T-cell (primary cell): ENCODE measurements at places on chromosomes 4 and X. TPM values are rescaled to one million over a fixed set of nuclear protein-coding genes. Genes with fewer than 3 reads are reported as not detected.

- H3K27ac ChIP-seq: no peak overlapping the region
- H3K27me3 ChIP-seq: no peaks in the 10 kb centered on the region
- DNase-seq: no peak
- H3K36me3 ChIP-seq: no peaks in the 10 kb centered on the region
Measured at GRCh38 chr4:11073621-11074051, 355.1 kb downstream of the HS3ST1 start.

DNA sequence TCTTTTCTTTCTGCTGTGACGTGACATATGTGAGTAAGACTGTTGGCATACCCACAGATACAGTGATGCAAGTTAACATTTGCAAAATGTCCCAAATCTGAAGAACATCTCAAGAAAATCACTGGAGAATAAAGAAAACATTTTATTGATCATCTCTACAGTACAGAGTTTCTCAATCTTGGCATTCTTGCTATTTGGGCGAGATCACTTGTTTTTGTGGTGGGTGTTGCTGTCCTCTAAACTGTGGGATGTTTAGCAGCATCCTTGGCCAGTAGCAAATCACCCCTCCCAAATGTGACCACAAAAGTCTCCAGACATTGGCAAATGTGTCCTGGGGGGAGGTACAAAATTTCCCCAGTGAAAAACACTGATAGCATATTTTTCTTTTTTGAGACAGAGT lies 28.8 kb downstream of the AMELX start:
- no peaks in the 10 kb centered on the region for H3K4me1 ChIP-seq
- H3K27ac ChIP-seq: no peak overlapping the region
- H3K4me3 ChIP-seq: no peak overlapping the region
- DNase-seq: no peak

- no peaks in the 10 kb centered on the region for H3K27me3 ChIP-seq
- H3K4me1 ChIP-seq: no peaks in the 10 kb centered on the region
- no peak overlapping the region for H3K27ac ChIP-seq
- H3K4me3 ChIP-seq: no peak overlapping the region
Measured at GRCh38 chr4:155593793-155594192, 72.9 kb upstream of the GUCY1A1 start.

The HSFX2 gene
- total RNA-seq: not detected
